ENCODE measurements at places on chromosomes 5 and 9. TPM values are rescaled to one million over a fixed set of nuclear protein-coding genes. Genes with fewer than 3 reads are reported as not detected.
A peak's percentile ranks its signal among the peaks of the same experiment; 100 is the strongest.

GRCh38 chr5:83925321-83925954 lies 204.8 kb upstream of the HAPLN1 start:
- DNase-seq = no peak

DNA sequence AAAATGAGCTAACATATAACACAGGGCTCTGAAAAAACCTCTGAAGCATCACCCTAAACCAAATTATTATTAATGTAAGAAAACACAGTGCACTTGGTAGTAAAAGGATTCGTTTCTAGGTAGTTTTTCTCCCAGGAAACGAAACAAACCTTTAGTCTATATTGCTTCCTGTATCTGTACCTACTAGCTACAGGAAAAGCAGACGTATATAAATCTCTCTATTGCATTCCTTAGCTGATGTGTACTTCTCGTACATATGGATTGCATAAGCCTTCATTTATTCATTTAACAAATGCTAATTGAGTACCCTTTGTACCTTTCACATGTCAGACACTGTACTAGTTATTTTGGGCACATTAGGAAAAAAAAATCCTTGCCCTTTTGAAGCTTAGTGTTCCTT lies 85.0 kb upstream of the RASA1 start:
- no peak for DNase-seq

The DND1 gene
- polyA plus RNA-seq = 0.36 TPM

- no peak for DNase-seq
Observed at GRCh38 chr5:98568336-98568735, 205.1 kb upstream of the RGMB start.

The LRRC19 gene
- polyA plus RNA-seq = 12.2 TPM

DNA sequence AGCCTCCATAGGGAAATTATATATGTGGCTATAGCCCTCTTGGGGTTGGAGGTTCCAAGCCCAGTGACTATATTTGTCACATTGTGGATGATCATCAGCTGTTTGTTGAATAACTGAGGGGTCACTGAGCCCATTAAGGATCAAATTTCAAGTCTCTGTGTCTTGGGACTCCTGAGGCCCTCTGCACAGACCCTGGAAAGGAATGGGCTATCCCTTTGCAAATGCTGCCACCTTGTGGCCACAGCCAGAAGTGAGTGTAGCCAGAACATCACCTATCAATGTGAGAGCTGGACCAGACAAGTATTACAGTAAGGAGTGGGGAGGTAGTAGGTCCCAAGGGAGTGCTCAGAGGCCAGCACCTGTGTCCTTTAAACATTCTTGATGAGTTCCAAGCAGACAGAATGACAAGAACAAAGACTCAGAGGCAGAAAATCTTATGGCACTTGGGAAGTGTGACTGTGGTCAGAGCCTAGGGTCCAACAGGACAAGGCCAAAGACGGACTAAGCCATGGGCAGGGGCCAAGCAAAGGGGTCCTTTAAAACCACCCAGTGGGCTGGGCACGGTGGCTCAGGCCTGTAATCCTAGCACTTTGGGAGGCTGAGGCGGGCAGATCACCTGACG lies 8.2 kb downstream of the RPP25L start:
- peak; percentile 79 for DNase-seq

- DNase-seq = no peak
Observed at GRCh38 chr9:749716-750115, 91.8 kb upstream of the DMRT1 start.

The FSD1L gene
- 11.9 TPM for polyA plus RNA-seq

DNA sequence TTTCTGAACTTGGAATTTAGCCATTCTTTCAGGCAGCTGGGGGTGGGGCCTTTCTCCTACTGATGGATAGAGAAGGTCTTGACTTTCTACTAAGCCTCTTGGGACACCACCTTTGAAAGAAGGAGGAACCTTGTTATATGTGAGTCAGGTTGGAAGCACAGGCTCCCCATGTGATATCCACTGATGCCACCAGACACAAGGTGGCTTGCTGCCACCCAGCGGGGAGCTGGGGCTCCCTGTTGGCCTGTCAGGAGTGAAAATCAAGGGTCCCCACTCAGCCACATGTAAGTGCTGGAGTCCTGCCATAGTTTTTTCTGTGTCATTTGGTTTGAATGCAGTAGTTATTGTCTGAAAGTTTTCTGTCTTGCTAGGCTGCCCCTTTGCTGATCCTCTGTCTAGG lies 252.4 kb upstream of the NFIL3 start:
- DNase-seq = no peak

DNA sequence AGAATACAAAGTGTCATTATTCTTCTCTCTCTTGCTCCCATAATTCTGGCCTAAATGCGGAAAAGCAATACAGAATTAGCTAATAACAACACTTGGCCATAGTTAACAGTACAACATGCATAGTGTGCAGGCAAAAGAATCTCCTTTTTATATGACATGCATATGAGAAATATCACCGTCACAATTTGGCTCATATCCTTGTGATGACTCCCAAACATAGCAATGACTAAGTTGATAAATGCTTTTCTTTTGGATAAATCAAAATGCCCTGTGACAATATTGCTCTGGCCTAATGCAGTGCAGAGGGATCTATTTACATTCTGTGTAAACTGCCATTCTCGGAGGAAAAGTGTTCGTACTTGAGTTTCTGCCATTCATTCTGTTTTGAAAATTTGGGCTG lies 121.9 kb upstream of the GHR start:
- no peak for DNase-seq

- DNase-seq = no peak
Observed at GRCh38 chr9:92349771-92350739, 24.3 kb downstream of the CENPP start.

GRCh38 chr5:72305194-72306142 lies 14.6 kb downstream of the MRPS27 start:
- DNase-seq = no peak
